NCI-H1436 (cell line): ENCODE measurements at places on chromosomes 7 and 10.

- DNase-seq = no peak
These were observed 32.3 kb upstream of the DPYSL4 start for GRCh38 chr10:132154440-132154839.

DNA sequence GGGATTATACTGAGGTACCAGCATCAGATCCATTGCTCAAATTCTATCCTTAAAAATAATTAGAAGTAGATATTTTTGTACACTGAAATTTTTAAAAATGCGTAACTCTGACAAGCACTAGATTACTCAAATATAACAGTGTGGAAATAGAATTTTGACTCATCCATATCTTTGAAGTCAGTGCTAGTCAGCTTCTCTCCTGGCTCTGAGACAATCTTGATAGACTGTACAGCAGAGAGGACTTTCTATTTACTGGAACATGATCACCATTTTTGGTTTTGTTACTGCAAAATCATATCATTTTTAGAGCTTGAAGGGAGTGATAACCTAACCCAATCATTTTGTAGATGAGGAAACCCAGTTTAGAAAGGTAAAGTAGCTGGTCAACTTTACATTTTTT lies 195.0 kb downstream of the MTERF1 start:
- no peak for DNase-seq

GRCh38 chr7:91050677-91051076 lies 213.6 kb upstream of the FZD1 start:
- DNase-seq = no peak

DNA sequence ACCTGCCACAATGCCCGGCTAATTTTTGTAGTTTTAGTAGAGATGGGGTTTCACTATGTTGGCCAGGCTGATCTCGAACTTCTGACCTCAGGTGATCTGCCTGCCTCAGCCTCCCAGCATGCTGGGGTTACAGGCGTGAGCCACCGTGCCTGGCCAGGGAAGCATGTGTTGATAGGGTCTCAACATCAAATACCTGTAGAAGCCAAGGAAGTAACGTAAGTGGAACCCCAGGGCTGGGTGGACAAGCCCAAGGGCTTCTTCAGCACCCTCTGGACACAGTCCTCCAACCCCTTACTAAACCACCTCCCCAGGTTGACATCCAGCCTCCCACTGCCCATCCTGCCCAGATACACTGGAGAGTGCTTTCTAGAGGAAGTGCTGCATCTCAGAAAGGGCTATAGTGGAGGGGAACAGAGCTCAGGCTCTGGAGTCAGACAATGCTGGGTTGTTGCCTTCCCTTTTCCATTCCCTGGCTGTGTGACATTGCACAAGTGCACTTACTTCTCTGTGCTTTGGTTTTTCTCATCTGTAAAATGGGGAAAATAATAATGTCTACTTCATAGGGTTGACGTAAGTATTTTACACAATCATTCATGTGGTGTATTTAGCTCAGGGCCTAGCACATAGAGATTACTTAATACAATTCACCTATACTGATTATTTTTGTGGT lies 73.9 kb upstream of the KAT6B start:
- no peak for DNase-seq

DNA sequence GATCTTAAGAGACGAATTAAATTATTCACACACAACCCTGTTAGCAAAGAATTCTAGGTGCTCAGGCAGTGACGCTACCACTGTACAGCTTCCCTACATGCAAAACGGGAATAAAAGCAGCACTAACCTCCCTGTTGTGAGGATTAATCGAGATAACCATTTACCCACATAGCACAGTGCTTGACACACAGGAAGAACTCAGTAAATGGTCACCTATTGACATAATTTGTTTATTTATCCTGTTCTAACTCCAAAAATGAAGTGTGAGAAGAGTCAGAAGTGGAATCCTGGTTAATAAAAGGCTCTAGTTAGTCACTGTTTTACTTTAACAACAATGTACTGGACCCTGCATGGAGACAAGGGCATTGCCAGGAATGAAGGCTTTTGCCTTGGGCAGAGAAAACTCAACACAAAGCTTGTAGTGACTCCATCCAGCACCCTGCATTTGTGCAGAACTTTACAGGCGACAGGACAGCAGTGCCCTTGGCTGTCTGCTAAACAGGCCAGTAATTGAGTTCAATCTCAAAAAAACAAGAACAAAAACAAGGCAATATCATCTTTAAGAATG lies 103.8 kb downstream of the SORBS1 start:
- no peak for DNase-seq

DNA sequence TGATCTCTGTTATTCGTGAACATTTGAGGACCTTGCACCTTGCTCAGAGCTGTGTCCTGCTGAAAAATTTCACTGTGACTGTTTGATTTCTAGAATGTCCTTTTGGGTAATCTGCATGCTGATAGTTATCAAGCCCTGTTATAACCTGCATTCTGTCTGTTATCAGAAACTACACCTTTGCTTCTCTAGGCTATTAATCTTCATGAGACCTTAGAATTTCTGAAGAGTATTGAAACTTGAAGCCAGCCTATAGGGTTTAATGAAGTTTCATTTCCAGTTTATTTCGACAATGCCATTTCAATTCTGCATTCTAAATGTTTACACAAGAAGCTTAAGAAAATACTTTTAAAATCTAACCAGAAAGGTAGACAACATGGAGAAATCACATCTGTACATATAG lies 856.2 kb downstream of the SORCS1 start:
- no peak for DNase-seq

DNA sequence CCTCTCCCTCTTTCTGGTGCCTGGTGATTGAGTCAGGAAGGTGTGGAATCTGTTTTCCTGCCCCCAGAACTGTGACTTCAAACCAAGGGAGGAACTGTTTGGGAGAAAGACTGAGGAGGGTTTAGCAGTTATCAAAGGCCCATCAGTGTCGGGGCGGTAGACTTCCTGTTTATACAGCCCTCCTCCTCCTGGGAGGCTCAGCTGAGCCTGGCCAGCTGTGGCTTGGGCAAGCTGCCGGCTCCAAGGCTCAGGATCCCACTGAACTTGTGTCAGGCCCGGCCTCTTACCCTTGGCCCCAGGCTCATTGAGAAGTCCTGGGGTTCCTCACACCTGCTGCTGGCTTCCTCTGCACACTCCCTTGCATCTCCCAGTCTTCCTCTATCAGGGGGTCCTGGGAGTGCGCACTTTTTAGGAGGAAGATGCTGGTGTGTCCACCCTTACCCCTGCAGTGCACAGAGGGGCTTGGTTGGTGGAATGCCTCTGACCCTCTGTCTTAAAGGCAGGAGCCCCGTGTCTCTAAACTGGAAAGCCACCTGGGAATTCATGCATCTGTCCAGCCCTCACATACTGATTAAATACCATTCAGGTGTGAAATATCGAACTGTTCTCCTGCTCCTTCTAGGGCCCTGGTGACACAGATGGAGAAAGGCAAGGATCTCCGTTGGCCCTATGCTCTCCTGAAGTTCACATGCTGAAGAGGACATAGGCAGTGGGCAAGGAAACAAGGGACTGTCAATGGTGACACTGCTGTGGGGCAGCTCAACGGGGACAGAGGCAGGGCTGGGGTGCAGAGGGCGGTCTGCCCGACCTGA lies 32.4 kb downstream of the CXCL12 start:
- DNase-seq = no peak

- no peak for DNase-seq
These were observed 44.3 kb downstream of the TCERG1L start for GRCh38 chr10:131266936-131267813.

DNA sequence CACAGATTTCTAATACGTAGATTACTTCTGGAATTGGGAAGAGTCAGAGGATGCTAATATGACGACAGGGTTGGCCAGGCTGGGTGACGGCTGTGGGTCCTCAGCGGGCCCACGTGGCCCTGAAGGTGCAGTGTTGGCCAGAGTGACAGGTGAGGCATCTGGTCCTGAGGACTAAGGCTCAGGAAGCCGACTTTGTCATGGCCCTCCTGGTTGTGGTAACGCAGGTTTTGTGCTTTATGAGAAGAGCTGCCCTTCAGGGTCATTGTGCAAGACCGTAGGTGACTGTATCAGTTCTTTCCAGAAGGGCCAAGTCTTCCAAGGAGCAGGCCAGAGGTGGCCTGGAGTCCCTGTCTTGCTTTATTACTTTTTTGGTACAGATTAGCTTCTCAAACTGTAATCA lies 2.5 kb downstream of the EIF3B start:
- no peak for DNase-seq

DNA sequence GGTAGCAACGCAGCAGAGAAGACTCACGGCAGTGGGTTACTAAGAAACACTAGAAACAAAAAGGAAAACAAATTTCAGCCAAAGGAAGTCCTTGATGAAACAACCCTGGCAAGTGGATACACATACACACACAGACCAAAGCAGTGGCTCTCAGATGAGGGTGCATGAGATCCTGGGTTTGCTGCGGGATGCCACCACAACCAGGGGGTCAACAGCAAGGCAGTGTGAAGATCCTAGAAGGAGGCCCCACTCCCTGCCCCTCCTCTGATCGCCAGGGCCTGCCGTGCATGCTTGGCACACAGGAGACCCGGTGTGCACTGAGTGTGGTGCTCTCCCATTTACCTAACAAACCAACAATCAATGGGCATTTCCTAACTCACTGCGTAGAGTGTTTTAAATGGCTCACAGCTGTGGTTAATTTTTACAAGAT lies 252.3 kb upstream of the KLF14 start:
- DNase-seq = no peak

DNA sequence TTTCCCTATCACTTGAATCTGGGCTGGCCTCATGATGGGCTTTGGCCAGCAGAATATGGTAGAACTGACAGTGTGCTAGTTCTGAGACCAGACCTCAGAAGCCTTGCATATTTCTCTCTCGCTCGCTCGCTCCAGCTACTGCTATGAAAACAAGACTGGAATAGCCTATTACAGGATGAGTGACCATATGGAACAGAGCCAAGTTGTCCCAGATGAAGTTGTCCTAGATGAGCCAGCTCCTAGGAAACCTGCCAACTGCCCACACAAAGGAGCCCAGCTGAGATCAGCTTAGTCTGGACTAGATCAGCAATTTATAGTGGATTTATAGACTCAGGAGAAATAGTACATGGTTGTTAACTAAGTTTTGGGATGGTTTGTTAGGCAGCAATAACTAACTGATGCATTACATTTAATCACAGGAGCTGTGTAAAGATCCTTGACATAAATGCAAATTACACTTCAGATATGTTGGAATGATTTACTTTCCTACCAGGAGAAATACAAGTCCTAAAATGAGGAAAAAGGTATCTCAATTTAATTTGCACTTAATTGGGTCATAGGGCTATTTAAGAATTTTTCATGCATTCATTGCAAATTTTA lies 6.8 kb upstream of the HECW1 start:
- no peak for DNase-seq

DNA sequence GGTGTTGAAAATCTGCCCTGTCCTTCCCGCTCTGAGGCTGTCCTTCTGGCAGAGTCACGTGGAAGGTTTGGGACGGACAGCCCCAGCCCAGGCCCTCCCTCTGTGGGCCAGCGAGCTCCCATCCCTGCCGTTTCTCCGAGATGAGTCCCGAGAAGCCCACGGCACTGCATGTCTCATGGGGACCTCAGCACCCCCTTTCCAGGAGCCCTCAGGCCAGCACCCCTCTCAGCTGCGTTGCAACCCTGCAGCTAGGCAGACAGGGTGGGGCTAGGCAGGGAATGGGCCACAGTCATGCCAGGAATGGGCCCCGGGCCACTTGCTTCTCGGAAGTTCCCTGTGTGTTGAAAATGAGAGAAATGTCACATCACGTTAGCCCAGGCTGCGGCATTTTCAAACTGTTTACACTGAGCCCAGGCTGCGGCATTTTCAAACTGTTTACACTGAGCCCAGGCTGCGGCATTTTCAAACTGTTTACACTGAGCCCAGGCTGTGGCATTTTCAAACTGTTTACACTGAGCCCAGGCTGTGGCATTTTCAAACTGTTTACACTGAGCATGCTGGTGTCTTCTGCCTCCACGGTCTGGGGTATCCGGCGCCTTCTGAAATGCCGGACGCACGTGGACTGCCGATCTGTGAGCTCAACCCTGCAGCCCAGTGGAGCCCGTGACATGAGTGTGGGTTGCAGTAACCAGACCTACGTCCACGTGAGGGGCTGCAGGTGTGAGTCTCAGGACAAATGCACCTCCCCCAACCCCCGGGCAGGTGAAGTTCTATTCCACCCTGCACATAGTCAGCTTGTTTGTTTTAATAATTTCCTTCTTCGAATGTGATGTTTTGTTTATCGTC lies 42.6 kb downstream of the FAM20C start:
- DNase-seq = no peak

DNA sequence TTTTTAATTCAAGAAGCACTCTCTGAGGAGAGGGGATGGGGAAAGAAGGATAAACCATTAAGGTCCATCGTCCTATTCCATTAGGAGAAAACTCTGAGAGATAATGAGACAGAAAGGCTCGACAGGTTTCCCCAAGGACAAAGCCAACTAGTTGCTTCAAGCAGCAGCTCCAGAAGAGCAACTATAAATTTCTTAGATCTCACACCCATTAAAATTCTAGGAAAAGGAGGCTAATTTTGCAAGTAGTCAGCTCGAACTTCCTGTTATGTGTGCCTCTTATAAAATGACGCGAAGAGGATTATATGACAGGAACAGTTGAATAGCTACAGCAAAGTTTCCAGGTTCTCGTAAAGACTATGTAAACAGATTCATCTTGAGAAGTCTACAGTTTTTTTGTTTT lies 52.0 kb upstream of the ST8SIA6 start:
- DNase-seq = no peak

- no peak for DNase-seq
These were observed 102.8 kb upstream of the MBL2 start for GRCh38 chr10:52875336-52875735.

DNA sequence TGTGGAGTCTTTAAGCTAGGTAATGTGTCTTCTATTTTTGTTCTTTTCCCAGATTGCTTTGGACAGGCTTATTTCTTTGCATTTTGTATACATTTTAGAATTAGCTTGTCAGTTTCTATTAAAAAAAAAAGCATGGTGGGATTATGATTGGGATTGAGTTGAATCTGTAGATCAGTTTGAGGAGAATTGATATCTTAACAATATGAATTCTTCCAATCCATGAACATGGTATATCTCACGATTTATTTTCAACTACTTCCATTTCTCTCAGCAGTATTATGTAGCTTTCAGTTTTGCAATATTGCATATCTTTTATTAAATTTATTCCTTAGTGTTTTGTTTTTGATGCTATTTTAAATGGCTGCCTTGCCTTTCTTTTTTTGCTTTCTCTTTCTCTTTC lies 13.7 kb downstream of the STARD3NL start:
- DNase-seq = no peak

- no peak for DNase-seq
These were observed 2.8 kb downstream of the EBF3 start for GRCh38 chr10:129961157-129961701.

DNA sequence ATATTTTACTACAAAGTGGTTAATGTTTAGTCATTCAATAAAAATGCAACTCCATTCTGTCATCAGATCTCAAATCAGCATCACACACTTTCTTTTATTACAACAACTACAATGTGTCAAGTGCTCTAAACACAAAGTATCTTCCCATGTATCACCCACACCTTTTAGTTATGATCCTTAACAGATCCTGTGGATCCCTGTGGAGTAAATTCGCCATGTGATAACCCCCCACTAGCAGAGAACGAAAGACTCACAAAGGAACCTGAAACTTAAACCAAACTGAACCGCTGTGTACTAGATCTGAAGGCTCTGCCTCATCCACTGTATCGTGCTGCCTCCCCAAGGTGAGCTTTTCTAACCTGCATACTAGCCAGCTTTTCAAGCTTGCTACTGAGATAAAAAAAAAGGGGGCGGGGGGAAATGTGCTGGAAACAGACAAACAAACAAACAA lies 1.7 kb downstream of the DPY19L1 start:
- peak; percentile 39 for DNase-seq

GRCh38 chr7:5354460-5355232 lies 69.0 kb downstream of the TNRC18 start:
- no peak for DNase-seq

- peak; percentile 61 for DNase-seq
These were observed 93.8 kb downstream of the PRTFDC1 start for GRCh38 chr10:24858288-24859270.
